ENCODE measurements at places on chromosomes 2 and 18.

- no peak for DNase-seq
- peaks cover 9% of the 10 kb centered on the region for H3K4me1 ChIP-seq
- no peak overlapping the region for H3K27ac ChIP-seq
- no peaks in the 10 kb centered on the region for H3K27me3 ChIP-seq
- no peak overlapping the region for H3K4me3 ChIP-seq
- peaks cover 41% of the 10 kb centered on the region for H3K36me3 ChIP-seq
These were observed 76.5 kb downstream of the ROCK2 start for GRCh38 chr2:11267931-11268330.

DNA sequence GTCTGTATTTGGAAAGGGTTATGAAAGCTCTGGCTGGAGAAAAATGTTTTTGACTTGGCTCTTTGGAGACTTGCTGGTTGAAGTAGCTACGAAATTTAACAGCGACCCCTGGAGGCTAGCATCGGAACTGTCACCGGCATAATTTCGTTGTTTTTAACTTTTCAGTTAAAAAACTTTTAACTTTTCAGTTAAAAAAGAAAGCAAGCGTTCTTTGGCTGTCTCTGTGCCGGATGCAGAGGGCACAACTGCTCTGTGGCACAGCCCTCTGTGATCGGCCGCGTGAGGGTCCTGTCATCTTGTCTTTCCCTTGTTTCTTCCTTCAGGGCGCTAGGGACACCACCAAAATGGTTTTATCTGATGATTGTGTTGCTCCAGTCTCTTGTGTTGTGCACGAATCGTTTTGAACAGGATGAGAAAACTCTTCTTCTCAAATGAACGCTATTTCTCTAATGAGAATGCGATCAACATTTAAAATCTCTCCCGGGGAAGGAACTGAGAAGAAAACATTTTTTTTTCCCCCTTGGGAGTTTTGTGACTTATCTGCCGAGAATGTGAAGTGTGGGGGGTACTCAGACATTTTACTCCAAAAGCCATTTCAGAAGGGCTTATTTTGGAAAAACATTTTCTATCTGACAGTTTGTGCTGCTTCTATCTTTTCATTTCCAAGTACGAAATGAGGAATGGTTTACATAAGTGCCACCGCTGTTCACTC is 57.1 kb downstream of the ADCYAP1 start:
- DNase-seq = no peak
- no peaks in the 10 kb centered on the region for H3K36me3 ChIP-seq
- no peaks in the 10 kb centered on the region for H3K4me1 ChIP-seq
- H3K27ac ChIP-seq = no peak overlapping the region
- H3K4me3 ChIP-seq = no peak overlapping the region
- H3K27me3 ChIP-seq = peaks cover 8% of the 10 kb centered on the region

DNA sequence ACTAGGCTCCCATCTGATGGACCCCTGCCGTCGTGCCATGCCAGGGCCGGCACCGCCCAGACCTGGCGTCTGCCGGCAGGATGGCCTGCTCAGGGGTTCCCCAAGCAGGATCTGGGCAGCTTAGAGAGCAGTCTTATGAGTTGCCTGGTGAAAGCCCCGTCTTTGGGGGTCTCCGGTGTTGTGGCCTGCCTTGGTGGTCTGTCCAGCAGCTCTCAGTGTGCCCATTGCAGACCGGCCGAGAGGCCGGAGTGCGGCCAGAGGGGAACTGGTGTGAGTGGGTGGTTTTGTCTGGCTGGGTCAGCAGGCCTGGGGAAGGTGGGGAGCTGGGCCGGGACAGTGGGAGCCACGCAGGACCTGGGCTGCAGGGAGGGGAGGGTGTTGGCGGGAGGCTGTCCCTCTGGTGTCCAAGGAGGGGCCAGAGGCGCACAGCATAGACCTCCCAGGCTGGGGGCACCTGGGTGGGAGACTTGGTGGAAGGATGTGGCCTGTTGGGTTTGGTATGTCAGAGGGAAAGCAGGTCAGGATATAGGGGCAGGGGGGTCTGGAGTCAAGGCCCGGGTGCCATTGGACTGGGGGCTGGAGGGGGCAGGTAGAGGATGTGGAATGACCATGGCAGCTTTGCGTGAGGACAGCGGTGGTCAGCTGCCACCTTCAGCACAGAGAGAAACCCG is 16.5 kb downstream of the GPC1 start:
- H3K4me3 ChIP-seq = peak overlapping the region; percentile 81
- DNase-seq = no peak
- H3K36me3 ChIP-seq = peaks cover 2% of the 10 kb centered on the region
- H3K27me3 ChIP-seq = peaks cover 36% of the 10 kb centered on the region
- no peak overlapping the region for H3K27ac ChIP-seq

DNA sequence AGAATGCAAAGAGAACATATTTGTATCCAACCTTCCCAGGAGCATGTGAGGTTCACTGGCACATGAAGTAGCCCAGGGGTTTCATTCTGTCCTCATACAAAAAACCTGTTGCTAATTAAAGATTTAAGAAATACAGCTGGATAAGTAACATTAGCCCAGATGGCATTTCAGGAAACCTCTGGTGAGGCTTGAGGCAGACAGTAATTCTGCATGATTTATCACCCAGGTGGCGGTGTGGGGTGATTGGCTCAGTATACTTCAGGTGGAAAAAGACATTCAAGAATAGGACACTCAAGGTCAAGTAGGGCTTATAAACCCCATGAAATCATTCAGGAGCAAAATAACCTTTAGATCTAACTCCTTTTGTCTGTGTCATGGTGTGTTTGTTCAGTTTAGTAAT is 237.4 kb downstream of the RNF144A start:
- no peak for DNase-seq
- no peaks in the 10 kb centered on the region for H3K36me3 ChIP-seq
- H3K27me3 ChIP-seq = no peaks in the 10 kb centered on the region
- no peaks in the 10 kb centered on the region for H3K4me1 ChIP-seq

DNA sequence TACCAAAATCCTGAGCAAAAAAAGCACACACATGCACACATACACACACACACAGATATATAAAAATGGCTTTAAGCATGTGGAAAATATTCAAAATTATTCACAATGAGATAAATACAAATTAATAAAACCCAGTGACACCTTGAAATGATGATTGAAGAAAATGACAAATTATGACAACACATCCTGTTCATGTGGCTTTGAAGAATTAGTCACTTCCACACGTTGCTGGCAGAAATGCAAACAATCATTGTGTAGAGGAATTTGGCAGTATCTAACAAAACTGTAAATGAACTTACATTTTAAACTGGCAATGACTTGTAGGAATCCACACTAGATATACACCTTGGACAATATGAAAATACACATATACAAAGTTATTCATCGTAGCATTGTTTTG is 95.8 kb upstream of the RGPD4 start:
- H3K36me3 ChIP-seq = no peaks in the 10 kb centered on the region
- H3K27ac ChIP-seq = no peak overlapping the region
- H3K27me3 ChIP-seq = no peaks in the 10 kb centered on the region
- H3K4me3 ChIP-seq = no peak overlapping the region
- H3K4me1 ChIP-seq = no peaks in the 10 kb centered on the region

DNA sequence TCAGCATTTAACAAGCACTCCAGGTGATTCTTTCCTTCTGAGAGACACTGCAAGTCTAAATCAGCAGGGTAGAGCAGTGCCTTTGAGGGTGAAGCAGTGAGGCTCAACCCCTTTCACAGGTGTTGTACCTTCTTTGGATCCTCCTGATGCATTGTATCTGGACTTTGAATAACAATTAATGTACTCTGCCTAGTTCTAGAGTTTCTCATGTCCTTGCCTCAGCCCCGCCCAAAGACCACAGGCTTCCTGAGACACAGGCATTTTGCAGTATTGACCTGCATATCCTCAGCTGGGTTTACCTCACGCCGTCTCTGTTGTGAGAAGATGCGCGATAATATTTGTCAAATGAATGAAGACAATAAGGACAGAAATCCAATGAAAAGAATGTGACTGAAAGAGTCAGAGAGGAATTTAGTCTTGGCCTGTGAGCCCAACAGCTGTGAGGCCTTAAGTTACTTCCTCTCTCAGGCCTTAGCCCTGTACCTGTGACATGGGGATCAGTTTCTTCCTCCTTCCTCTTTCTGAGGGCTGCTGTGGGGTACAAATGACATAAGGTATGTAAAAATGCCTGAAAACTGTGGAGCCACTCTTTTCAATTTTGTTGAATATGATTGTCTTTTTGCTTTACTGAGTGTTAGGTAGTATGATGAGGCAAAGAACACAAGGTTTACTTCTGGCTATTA is 43.7 kb downstream of the WIPF1 start:
- H3K4me3 ChIP-seq = peak overlapping the region; percentile 50
- no peaks in the 10 kb centered on the region for H3K36me3 ChIP-seq
- peaks cover 19% of the 10 kb centered on the region for H3K4me1 ChIP-seq
- H3K27ac ChIP-seq = peak overlapping the region; percentile 95
- H3K27me3 ChIP-seq = no peaks in the 10 kb centered on the region

Data from memory B cell (primary cell).